ENCODE measurements at places on chromosomes 3 and 15. TPM values are rescaled to one million over a fixed set of nuclear protein-coding genes. Genes with fewer than 3 reads are reported as not detected.

Gene CLEC3B
- polyA plus RNA-seq: 69.1 TPM

Gene TNNC1
- 20.7 TPM for polyA plus RNA-seq

Gene GOLGA6L7
- not detected for polyA plus RNA-seq

Gene FBLN2
- polyA plus RNA-seq: 16.7 TPM

Gene GABRA5
- not detected for polyA plus RNA-seq

Measured in aorta (tissue), 5 donors.